Central memory CD4-positive, alpha-beta T cell (primary cell): ENCODE measurements at places on chromosomes 4 and X.

DNA sequence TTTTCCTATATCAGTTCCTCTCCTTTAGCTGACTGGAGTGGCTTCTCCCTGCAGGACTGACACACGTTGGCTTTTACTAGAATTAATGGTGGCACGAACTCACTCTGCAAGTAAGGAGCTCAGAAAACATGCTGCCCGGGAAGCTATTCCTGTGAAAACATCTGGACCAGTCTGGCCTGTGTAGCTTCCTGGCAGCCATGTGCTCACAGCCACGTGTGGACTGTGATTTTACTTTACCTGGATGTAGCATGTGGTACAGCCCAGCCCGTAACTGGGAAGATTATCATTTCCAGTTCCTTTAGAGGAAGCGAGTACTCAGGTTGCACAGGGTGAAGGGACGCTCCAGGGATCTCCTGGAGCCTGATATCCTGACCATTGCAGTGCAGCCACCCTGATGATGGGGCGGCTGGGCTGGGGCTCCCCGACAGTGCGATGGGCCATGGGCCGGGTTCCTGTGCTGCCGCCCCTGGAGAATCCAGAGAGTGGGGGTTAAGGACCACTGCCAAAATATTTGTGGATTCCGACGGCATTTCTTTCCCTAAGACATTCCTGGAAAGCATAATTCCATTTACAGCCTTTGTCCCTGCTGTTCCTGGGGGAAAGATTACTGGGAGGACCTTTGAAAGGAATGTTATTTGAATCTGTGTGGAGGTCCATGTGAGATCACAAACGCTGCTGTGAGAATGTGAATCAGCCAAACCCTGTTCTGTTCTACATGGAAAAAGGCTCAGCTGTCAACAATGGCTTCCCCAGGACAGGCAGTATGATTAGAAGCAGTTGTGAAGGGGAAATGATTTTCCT lies 35.0 kb downstream of the PROM1 start:
- DNase-seq, result no peak

GRCh38 chr4:153933915-153934687 lies 145.2 kb upstream of the SFRP2 start:
- no peak for DNase-seq

DNA sequence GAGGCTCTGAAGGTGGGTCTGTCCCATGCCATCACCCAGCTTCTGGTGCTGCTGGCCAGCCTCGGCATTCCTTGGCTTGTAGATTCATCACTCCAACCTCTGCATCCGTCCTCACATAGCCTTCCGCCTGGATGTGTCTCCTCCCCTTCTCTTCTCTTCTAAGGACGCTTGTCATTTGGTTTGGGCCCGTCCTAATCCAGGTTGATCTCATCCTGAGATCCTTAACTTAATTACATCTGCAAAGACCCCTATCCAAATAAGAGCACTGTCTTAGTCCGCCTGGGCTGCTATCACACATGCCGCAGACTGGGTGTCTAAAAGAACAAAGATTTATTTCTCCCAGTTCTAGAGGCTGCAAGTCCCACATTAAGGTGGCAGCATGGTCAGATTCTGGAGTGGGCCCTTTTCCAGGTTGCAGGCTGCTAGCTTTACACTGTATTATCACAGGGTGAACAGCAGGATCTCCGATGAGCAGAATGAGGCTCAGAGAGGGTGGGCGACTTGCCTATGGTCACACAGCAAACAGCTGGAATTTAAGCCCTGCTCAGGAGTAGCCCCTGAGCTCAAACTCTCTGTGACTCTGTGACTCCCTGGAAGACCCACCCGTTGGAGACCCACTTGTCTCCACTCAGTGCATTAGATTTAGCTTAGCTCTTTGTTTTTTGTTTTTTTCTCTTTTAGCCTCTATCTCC lies 113.1 kb downstream of the STK32B start:
- DNase-seq, result no peak

- no peak for DNase-seq
Observed at GRCh38 chr4:7200801-7201200, 8.5 kb downstream of the SORCS2 start.

DNA sequence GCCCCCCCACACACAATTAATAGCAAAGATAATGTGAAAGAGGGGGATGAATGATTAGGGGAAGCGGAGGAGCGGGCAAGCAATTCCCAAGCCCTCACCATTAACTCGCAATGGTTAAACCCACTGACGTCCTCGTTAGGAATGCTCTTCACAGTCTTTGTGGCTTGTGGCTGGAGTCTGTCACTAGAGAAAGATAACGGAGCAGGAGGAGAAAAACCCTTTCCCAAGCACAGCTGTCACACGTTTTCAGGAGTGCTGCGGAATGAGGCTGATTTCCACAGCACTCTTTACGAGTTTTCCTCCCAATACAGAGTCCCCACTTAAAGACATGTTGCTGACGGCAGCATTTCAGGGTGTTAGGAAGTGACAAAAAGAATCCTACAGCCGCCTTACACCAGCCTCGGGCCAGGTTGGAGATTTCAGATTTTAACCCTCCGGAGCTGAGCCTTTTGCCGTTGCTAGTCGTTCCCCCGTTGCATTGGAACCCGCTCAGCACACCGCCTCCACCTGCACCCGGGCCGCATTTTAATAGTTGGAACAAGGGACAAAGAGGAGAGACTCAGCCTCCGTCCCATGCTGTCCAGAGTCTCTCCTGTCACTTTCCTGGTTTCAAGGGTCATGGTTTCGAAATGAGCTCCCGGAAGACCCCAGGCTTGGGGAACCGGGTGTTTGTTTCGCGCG lies 92.2 kb downstream of the GEMIN8 start:
- no peak for DNase-seq

DNA sequence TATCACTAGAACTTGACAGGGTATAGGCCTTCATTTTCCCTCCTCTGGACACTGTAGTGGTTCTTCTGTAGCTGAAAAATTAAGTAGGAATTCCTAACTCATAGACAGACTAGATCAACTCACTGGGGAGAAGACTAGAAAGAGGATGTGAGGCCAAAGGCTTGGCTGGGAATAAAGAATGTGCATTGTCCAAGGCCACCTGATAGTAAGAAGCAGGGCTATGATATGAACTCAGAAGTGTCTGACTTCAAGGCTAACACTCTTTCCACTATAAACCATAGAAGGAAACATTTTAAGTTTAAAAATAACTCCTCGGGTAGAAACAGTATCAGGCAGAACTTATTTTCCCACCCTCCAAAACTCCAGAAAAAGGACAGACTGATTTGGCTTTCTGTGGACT lies 346.6 kb downstream of the OPHN1 start:
- DNase-seq, result no peak

- DNase-seq, result no peak
Observed at GRCh38 chrX:142978130-142978684, 47.5 kb upstream of the SPANXN4 start.

DNA sequence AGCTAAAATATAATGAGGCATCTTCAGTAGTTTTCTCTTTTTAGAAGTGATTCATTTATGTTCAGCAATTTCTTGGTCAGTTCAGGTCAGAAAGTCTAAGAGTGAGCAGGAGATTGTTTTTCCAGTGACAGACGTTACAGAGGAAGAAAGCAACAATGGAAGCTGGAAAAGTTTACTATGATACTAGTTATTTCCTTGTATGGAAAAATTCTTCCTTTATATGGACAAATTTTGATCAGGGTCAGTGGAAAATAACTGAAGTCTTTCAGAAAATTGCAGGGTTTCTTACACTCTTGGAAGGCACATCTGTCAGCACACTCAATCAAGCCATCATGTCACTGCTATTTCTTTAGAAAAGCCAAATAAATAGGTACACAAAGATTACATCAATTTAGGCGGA lies 1120.7 kb downstream of the FAT4 start:
- DNase-seq, result no peak

GRCh38 chrX:70509078-70509477 lies 64.4 kb downstream of the DLG3 start:
- DNase-seq, result no peak

DNA sequence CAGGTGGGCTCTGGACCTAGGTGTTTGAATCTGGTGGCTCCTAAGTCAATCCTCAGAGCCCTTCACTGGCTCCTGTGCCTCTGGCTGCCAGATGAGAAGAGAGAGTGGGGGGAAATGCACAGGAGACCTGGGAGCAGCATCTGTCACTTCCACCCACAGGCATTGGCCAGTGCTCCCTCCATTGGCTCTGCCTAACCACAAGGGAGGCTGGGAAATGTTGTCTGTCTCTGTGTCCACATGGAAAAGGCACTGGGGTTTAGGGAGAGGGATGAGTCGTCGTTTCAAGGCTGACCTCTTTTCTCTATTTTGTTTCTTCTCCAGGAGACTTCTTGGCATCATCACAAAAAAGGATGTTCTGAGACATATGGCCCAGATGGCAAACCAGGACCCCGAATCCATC lies 76.4 kb downstream of the CLCN4 start:
- no peak for DNase-seq

GRCh38 chrX:153762626-153763173 lies 1.3 kb upstream of the PLXNB3 start:
- no peak for DNase-seq

- DNase-seq, result no peak
Observed at GRCh38 chr4:1879485-1879884, 8.3 kb downstream of the NSD2 start.

GRCh38 chr4:57193209-57193810 lies 83.1 kb upstream of the IGFBP7 start:
- no peak for DNase-seq

DNA sequence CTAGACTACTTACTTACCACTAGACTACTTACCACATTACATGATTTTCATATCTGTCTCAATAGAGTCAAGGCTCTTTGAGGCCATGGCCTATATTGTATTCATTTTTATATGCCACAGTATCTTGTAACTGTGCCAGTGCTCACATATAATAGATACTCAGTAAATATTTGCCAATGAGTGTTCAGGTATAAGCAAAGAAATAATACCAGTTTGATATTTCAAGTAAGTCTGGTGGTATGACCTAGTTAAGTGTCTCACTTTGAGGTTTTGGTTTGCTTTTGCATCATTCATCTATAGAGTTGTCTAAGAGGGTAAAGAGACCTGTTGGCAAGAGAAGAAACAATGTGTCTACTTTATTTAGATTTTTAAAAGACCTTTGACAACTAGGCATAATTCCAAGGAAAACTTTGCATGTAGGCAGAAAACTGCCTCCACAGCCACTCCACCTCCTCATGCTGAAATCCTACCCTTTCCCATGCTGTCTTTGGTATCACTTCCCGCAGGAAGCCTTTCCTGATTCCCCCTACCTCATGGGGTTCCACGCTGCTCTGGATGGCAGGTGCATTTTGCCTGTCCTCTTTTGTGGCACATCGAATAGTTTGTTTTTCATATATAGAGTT lies 91.3 kb upstream of the KLHL13 start:
- DNase-seq, result no peak

DNA sequence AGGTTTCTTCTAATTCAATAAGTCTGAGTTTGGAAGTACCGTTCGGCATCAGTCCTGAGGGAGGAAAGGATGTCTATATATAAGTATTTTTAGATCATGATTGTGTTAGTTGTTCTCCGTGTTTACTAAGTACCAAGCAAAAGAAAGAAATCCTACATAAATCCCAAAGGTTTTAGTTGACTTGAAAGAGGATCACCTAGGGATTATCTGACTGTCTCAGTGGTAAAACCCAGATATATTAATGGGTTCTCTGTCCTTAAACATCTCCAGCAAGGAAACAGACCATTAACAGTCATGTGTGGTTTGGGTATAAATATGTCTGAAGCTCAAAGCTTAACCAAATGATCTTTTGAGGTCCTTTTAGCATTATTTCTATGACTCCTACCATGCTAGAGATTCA lies 207.1 kb upstream of the RASGEF1B start:
- DNase-seq, result no peak

GRCh38 chr4:36115312-36115711 lies 129.0 kb downstream of the ARAP2 start:
- DNase-seq, result no peak

GRCh38 chrX:122641826-122642225 lies 542.3 kb upstream of the GRIA3 start:
- DNase-seq, result no peak

- no peak for DNase-seq
Observed at GRCh38 chrX:69808375-69808774, 192.5 kb downstream of the EDA start.

DNA sequence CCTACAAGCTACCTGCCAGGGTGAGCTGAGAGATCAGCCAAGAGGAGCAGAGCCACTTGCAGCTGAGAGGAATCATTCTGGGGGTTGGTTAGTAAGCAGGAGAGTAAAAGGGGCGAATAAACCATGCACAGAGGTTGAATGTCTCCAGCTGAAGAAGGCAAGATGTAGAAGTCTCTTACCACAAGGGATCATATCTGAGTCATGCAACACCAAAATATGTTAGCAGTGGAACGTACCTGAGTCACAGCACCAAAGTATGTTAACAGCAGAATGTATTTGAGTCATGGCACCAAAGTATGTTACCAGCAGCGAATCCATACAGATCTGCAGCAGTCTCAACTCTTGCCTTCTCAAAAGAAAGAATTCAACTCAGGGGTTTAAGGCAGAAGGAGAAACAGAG lies 29.9 kb downstream of the C4orf51 start:
- DNase-seq, result no peak

GRCh38 chr4:56575820-56576429 lies 70.3 kb downstream of the ARL9 start:
- peak; percentile 10 for DNase-seq

DNA sequence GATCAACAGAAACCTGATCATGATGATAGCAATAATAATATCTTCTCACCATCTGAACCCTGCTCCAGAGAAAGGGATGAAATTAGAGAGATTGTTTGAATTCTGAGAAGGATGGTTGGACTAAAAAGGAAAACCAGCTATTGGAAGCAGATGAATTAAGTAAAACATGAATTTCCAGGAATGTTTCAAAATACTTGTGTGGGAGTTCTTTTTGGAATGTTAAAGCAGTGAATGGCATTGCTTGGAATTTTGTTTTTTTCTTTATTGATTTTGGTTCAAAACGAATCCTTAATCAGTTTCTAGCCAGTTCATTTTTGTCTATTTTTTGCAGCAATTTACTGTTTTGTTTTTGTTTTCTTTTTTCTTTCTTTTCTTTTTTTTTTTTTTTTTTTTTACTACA lies 150.3 kb downstream of the NHS start:
- DNase-seq, result no peak

DNA sequence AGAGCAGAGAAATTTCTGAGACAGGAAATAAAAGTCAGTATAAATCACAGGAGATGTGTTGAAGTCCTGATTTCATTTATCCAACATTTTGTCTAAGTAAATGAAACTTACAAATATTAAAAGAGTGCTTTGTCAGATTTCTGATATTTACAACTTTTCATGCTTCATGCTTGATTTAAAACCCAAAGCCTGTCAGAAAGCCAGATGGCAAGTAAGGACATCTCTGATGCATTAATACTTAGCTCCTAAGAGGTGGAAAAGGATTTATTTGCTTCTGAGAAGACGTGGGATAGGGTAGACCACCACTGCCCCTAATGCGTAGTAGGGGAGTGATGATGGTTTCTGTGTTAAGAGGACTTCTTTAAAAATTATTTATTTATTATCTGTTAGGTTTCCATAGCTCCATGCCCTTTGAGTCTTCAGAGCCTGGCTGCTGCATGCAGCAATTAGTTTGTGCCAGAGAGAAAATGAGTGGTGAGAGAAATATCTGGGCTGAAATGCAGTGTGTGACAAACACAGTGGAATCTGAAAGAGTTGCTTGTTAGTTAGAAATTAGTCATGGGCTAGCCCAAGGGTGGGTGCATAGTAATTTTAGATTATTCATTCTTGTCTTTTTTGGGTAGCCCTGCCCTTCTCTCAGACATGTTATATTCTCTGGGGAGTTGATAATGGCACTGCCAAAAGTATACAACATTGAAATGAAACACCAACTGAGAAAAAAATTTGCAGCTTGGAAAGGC lies 333.8 kb downstream of the C4orf33 start:
- DNase-seq, result no peak

- DNase-seq, result no peak
Observed at GRCh38 chr4:31793907-31794306, 1073.7 kb downstream of the PCDH7 start.

GRCh38 chr4:48633657-48634056 lies 143.6 kb downstream of the ZAR1 start:
- DNase-seq, result no peak
